ENCODE measurements at places on chromosomes 6 and 20.

DNA sequence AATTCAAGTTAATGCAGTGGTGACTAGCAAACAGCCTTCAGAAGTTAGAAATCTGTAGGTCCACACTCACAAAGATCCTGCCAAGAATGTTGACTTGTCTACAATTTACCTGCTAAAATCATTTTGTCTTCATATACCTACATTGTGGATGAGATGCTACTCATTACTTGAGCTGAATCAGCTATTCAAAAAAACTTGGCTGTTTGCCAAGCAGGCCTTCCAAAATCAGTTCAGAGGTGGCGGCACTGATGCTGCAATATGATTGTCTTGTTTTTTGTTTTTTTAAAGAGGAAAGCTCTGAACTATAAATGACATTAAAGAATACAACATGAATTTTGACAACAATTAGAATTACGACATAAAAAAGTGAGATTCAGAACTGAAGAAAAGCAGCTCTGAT, 354.7 kb upstream of the KHDRBS2 start:
- no peak for DNase-seq

GRCh38 chr6:14571001-14571400, 453.4 kb downstream of the CD83 start:
- no peak for DNase-seq

- no peak for DNase-seq
These were observed 395.1 kb downstream of the TFAP2B start for GRCh38 chr6:51213811-51214210.

- DNase-seq = no peak
These were observed 91.5 kb downstream of the HIVEP2 start for GRCh38 chr6:142853244-142854180.

DNA sequence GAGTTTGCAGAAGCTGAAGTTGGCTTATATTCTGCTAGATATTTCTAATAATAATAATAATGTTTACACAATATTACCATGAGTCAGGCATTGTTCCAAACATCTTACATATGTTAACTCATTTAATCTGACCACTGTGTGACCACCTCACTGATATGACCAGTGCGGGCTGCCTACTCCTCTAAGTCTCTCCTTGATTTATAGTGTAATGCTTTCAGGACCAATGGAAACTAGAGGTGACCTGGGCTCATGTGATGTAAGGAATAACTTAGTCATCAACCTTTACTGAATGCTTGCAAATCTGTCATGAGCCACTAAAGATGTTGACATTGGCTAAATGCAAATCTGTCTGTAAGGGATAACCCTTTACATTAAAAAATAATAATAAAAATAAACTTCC, 51.1 kb upstream of the GPR6 start:
- DNase-seq = no peak

GRCh38 chr6:116029535-116029934, 31.2 kb downstream of the FRK start:
- DNase-seq = no peak

DNA sequence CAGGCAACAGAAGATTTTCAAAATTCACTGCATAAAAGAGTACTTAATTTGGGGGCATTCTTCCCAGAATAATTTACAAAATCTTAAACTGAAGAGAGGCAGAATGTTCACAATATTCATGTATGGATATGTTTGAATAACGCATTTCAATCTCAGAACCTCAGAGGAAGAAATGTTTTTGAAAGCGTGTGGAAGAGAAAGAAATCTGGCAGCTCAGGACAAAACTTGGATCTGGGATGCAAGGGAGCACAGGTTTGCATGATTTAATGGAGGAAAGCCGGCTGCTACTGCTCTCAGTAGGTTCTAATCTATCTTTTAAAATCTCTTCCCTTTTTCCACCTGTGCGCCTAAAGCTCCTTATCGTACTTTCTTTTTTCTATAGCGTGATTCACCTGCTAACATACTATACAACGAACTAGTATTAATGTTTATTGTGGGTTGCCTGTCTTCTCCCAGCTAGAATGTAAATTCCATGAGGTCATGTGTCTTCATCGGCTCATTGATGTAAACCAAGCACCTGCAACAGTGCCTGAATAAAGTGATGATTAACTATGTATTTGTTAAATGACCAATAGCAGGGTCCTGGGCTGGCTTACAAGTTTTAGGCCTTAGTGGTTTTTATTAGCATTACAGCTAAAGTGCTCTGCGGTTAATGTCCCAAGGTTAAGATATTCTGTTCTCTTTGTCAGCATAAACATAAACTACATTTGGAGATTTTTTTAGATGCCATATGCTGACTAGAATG, 15.3 kb downstream of the PRL start:
- DNase-seq = no peak

GRCh38 chr6:91626911-91627310, 1040.0 kb upstream of the MAP3K7 start:
- no peak for DNase-seq

- peak; percentile 24 for DNase-seq
These were observed 161.4 kb downstream of the FOXC1 start for GRCh38 chr6:1770968-1771723.

GRCh38 chr20:34806255-34806654, 19.2 kb downstream of the NCOA6 start:
- no peak for DNase-seq

DNA sequence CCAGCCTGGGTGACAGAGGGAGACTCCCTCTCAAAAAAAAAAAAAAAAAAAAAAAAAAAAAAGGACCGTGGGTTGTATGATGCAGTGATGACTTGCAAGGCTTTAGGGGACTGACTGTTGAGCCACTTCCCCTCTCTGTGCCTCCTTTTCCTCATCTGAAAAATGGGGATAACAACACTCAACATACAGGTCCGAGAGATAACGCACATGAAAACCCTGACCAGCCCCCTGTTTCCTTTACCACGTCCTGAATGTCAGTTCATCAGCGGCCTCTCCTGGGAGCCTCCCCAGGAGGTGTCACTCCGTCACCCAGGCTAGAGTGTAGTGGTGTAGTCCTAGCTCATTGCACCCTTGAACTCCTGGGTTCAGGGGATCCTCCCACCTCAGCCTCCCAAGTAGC, 3.9 kb downstream of the SLA2 start:
- DNase-seq = no peak

DNA sequence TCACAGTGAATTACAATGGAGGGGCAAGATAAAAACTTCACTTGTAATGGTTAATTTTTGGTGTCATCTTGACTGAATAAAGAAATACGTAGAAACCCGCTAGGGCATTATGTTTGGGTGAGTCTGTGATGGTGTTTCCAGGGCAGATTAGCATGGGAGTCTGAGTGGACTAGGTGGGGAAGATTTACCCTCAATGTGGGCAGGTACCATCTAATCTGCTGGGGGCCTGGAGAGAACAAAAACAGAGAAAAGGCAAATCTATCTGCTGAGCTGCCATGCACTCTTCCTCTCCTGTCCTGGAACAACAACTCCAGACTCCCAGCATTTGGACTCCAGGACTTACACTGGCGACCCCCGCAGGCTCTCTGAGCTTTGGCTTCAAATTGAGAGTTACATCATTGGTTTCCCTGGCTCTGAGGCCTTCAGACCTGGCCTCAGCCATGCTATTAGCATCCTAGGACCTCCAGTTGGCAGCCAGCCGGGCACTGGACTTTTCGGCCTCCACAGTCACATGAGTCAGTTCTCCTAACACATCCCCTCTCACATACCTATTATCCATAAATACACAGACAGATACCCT, 19.7 kb downstream of the NINL start:
- no peak for DNase-seq

GRCh38 chr6:36063318-36064060, 35.9 kb downstream of the MAPK14 start:
- no peak for DNase-seq

GRCh38 chr6:165939601-165940290, 227.9 kb downstream of the TBXT start:
- DNase-seq = no peak

DNA sequence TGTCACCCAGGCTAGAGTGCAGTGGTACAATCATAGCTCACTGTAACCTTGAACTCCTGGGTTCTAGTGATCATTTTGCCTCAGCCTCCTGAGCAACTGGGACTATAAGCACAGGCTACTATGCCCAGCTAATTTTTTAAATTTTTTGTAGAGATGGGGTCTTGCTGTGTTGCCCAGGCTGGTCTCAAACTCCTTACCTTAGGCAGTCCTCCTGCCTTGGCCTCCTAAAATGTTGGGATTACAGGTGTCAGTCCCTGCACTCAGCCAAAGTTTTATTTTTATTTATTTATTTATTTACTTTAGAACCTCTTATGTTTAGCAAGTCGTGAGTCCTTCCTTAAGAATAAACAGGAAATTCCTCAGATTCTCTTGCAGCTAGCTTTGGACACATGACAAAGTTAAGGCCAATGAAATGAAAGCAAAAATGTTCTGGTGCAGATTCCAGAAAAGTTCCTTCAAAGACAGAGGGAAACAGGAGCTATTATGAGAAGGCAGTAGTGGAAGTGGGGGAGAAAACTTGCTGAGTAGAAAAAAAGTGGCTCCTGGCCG, 19.1 kb downstream of the PIM1 start:
- DNase-seq = no peak

GRCh38 chr6:11702500-11703130, 76.0 kb downstream of the ADTRP start:
- DNase-seq = no peak

GRCh38 chr20:48148916-48149672, 363.8 kb upstream of the SULF2 start:
- DNase-seq = no peak

- DNase-seq = no peak
These were observed 697.0 kb upstream of the POU3F2 start for GRCh38 chr6:98137391-98137790.

GRCh38 chr6:142544199-142544838, 242.5 kb downstream of the ADGRG6 start:
- DNase-seq = no peak

- no peak for DNase-seq
These were observed 12.0 kb downstream of the WTAP start for GRCh38 chr6:159739341-159739740.

DNA sequence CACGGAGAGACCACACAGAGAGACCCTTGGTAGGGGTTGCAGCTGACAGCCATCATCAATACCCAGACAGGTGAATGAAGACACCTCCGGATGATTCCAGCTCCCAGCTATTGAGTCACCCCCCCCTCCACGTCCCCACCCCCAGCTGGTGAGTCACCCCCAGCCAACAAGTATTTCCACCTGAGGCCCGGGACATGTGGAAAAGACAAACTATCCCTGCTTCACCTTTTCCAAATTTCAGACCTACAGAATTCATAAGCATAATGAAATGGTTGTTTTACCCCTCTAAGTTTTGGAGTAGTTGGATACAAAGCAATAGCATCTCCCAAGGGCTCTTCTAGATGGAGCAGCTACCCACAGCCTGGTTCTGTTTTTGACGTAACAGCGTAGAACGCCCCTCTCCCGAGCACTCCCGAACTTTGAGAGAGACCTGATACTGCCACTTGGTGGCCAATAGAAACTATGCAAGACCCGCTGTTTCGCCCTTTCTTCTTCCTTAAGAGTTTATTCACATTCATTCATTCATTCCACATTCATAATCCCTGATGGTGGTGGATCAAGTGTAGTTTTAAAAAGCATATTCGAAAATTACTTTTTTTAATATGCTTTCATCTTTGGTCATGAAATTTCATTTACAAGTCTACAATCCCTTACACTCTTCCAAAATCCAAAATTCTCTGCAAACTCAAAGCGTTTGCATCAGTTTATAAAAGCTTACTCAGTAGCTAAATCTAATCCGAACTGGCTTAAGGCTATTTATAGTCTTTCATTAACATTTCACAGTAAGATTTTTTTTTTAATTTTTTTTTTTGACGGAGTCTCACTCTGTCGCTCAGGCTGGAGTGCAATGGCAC, 15.1 kb upstream of the PPP1R16B start:
- peak; percentile 44 for DNase-seq

DNA sequence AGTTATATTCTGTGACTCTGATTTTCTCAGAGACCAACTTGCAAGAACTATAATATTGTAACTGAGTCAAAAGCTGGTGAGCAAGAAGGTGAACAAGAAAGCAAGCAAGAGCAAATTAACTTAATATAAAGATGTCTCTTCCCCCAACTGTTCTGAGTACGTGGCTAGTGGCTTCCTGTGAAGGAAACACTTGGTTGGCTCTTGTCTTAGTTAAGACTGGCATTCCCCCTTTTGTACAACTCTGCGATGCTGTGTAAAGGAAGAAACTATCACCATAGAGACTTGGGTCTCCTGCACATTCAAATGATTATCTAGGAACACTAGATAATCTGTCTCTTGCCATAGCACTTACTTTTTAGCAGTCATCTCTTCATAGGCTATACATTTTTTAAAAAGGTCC, 47.3 kb upstream of the TNFAIP3 start:
- DNase-seq = no peak
